A549 treated with AZD2906 at 1 μM for 4 hours (cell line): ENCODE measurements at places on chromosomes 7 and 10. TPM values are rescaled to one million over a fixed set of nuclear protein-coding genes. Genes with fewer than 3 reads are reported as not detected.

The NPSR1 gene
- not detected in 5 replicates for total RNA-seq

The IFIT3 gene
- total RNA-seq: 3.2 to 5.4 TPM (median 3.8 TPM) in 5 replicates

The CFAP46 gene
- total RNA-seq: 1.0 to 1.6 TPM (median 1.4 TPM) in 5 replicates

The ZNF467 gene
- total RNA-seq: 0.92 to 1.6 TPM (median 1.2 TPM) in 5 replicates

The UFSP1 gene
- 4.3 to 6.3 TPM (median 5.4 TPM) in 5 replicates for total RNA-seq

The CHAT gene
- total RNA-seq: not detected in 5 replicates

The TMEM130 gene
- total RNA-seq: 0.30 to 0.59 TPM (median 0.38 TPM) in 5 replicates

The GPR146 gene
- 1.8 to 2.1 TPM (median 1.9 TPM) in 5 replicates for total RNA-seq

The CASTOR2 gene
- 3.4 to 4.7 TPM (median 4.4 TPM) in 5 replicates for total RNA-seq

The NOLC1 gene
- total RNA-seq: 141 to 177 TPM (median 158 TPM) in 5 replicates

The LRRC18 gene
- total RNA-seq: not detected in 5 replicates

The WASHC2C gene
- total RNA-seq: 16.4 to 22.2 TPM (median 18.6 TPM) in 5 replicates

The ZNF365 gene
- 0.83 to 1.00 TPM (median 0.91 TPM) in 5 replicates for total RNA-seq

The FOXI2 gene
- total RNA-seq: not detected in 5 replicates

The TSPAN12 gene
- 0.25 to 0.48 TPM (median 0.34 TPM) in 5 replicates for total RNA-seq

The EFCAB10 gene
- 2.1 to 3.4 TPM (median 2.8 TPM) in 5 replicates for total RNA-seq

The FAM13C gene
- 0.06 to 0.09 TPM (median 0.08 TPM) in 5 replicates for total RNA-seq

The SOSTDC1 gene
- not detected in 5 replicates for total RNA-seq

The CYP3A7 gene
- total RNA-seq: 0.05 TPM in 1 of 5 replicates, not detected in the others

The LRMDA gene
- total RNA-seq: 3.8 to 4.7 TPM (median 4.1 TPM) in 5 replicates

The TACR2 gene
- 0.13 to 0.21 TPM (median 0.16 TPM) in 4 of 5 replicates, not detected in the other for total RNA-seq

The ABHD11 gene
- 20.1 to 25.9 TPM (median 24.1 TPM) in 5 replicates for total RNA-seq

The MAGI2 gene
- 0.29 to 0.53 TPM (median 0.48 TPM) in 5 replicates for total RNA-seq

The IGFBP1 gene
- total RNA-seq: 68.6 to 96.5 TPM (median 87.1 TPM) in 5 replicates

The STX1A gene
- total RNA-seq: 59.4 to 76.5 TPM (median 66.8 TPM) in 5 replicates

The C10orf105 gene
- not detected in 5 replicates for total RNA-seq

The HMX2 gene
- total RNA-seq: 0.07 to 0.17 TPM (median 0.08 TPM) in 3 of 5 replicates, not detected in the others
